CD4-positive, alpha-beta T cell (primary cell): ENCODE measurements at places on chromosomes 13 and 19.

DNA sequence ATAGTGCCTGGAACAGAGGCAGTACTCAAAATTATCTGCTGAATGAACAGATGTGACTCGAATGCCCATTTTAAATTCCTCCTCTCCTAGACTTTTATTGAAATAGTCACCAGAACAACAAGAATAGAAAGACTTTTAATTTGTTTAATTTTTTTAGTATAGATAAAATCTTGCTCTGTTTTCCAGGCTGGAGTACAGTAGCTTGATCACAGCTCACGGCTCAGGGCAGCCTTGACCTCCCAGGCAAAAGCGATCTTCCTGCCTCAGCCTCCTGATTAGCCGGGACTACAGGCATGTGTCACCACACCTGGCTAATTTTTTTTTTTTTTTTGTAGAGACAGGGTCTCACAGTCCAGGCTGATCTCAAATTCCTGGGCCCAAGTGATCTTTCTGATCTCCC lies 120.9 kb upstream of the FREM2 start:
- no peak for DNase-seq

DNA sequence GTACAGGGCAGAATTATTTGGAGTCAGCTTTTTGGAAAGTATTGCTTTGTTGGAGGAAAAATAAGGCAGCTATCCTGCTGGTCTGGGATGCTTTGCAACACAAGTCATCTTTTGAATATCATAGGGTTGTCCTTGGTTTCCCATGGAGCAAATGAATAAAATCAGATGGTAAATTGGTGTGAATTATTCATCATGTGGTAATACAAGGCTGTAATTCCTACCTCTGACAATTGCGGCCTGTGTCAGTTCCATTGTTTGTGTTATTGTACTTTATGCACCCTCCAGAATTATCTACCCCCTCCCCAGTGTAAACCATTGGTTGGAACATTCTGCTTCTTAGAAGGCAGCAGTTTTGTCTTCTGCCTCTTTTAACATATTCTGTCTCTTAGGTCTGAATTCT lies 46.2 kb downstream of the RNASEH2B start:
- DNase-seq: no peak

DNA sequence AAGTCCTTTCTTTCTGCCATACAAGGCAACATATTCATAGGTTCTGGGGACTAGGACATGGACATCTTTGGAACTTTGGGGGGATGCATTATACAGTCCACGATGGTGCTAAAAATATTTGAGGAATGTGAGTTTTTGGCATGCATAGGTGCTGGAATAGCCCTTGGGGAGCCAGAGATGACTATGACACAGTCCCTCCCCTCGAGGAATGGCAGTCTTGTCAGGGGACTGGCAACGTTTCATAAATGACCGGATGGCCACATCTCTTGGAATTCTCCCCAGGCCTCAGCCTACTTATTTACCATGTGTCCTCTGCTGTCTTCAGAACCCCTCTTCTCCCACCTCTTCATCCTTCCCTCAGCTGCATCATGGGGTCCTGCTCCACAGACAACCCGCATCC lies 13.6 kb downstream of the MEIOSIN start:
- DNase-seq: no peak

DNA sequence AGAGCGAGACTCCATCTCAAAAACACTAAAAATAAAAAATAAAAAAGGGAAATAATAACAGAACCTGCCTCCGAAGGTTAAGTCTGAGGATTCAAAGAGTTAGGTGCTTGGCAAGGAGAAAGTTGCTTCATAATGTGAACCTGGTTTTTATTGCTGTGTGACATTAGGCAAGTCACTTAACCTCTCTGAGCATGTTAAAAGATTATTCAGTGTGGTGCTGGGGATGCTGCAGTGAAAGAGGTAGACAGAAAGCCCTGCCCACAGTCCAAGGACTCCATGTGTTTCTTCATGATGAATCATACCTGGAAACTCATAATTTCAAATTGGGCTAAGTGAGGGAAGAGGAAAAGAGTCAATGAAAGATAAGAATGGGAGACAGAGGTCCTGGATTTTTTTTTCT lies 2.4 kb downstream of the IL27RA start:
- DNase-seq: no peak

DNA sequence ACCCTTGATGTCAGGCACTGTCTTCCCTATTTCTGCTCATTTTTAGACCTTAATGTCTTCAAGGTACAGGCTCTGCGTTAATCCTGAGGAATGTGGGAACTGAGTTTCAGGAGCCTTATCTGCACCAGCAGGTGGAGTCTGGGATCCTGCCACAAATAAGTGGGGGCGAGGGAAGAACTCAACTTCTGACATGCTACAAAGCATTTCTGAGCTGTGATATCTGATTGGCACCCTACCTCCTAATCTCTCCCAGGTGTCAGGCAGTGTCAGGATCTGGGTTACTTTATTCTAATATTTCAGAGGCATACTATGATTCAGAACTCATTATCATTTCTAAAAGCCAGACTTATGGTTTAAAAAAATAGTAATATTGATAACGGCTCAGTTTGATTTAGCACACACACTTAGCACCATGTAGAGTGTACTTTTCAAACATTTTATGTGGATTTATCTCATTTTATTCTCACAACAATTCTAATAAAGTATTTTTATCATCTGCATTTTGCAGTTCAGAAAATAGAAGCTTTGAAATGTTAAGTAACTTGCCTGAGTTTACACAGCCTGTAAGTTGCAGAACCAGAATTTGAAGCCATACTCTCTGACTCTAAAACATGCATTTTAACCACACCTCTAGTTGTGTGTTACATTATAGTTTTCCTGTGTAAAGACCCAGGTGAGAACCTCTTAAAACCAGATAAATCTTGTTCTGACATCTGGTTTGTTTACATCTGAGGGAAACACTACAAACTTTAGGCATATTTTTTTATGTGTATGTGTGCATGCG lies 358.6 kb downstream of the TDRD3 start:
- no peak for DNase-seq

- no peak for DNase-seq
Measured at GRCh38 chr19:29172302-29172701, 40.6 kb downstream of the UQCRFS1 start.

DNA sequence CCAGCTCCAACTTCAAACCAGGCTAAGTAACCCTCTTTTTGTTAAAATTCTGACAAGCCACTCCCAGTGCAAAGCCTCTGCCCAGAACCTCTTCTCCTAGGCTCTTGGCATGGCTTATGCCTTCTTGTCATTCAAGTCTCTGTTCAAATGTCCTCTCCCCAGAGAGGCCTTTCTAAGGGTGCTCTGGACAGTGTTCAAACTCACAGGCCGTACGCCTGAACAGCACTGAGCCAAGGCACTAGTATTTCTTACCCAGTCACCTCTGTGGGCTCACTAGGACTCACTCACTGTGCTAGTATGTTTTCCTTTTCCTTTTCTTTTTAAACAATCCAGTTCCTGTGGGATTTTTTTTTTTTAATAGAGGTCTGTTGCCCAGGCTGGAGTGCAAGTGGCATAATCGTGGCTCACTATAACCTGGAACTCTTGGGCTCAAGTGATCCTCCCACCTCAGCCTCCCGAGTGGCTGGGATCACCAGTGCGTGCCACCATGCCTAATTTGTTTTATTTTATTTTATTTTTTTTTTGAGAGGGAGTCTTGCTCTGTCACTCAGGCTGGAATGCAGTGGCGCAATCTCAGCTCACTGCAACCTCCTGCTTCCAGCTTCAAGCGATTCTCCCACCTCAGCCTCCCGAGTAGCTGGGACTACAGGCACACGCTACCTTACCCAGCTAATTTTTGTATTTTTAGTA lies 2.3 kb upstream of the ASF1B start:
- no peak for DNase-seq

- peak; percentile 98 for DNase-seq
Measured at GRCh38 chr19:52140032-52140710, 433 bp upstream of the ZNF616 start.
